ENCODE measurements at places on chromosomes 3 and 15.

DNA sequence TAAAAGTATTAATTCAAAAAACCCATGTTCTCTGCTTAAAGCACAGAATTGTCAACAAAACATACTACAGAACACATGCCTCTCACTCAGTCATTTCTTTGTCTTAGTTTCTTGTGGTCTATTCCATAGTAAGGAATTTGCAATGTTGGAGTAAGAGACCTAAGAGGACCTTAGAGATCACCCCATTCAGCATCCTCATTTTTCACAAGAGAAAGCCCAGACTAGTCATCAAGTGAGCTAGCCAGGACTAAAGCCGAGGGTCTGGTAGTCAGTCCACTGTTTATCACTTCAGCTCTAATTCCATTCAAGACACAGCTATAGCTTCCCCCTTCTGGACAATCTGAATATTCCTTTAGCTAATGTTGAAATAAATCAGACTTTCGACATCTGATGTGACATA lies 601.1 kb downstream of the FHIT start:
- no peak for DNase-seq

- no peak for DNase-seq
Measured at GRCh38 chr3:62874711-62875557, at the start of gene CADPS. TSS of gene CADPS (minus strand) at chr3:62875416. CDS start at chr3:62875029, 387 bp downstream.

- no peak for DNase-seq
Measured at GRCh38 chr15:89822951-89823711, 8.5 kb upstream of the ANPEP start.

DNA sequence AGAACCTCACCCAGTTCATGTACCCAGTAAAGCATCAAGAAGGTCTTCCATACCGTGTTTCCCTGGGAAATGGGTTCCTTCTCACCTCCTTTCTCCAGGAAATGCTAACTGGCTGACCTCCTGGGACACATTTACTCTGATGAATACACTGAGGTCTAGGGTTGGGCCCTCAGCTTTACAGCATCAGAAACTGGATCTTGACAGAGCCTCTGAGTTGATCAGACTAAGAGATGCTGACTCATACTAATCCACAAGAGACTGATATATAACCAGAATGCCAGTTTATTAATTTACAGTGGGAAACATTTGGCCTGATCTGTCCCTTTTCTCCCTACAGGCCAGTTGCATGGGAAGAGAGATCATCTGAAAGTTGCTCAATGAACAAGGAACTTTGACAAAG lies 55.8 kb downstream of the GTF2E1 start:
- no peak for DNase-seq

DNA sequence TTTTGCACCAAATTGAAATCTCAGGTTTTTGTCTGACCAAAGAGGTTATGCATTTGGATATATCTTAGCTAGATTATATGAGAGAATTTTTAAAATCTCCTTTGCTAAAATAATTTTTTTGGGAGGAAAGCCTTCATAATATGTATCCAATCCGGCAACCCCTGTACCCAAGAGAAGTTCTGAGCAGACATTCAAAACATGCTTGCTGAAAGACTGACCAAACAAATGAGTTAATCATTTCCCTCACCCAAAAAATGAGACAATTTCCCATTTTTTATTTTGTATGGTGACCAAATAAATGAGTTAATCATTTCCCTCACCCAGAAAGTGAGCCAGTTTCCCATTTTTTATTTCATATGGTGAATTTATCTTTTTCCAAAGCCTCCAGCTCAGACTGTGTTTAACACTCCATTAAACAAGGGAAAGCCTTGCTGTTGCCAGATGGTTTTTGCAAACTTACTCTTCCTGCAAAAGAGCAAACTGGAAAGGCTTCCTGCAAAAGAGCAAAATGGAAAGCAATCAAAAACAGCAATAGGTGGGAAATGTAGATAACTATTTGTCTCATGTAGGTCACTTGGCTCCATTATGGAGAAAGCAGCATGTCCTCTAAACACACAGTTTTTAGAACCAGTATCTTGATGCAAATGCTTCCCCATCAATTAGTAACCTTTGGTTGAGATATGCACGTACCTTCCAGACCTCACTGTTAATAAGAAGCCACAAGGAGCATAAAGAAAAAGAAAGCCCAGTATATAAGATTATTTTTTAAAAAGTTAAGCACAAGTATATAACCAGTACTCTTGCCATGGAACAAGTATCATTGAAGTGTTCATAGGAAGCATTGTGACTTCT lies 78.4 kb upstream of the OSTN start:
- no peak for DNase-seq

GRCh38 chr15:61086756-61087155 lies 142.3 kb downstream of the RORA start:
- DNase-seq, result no peak

DNA sequence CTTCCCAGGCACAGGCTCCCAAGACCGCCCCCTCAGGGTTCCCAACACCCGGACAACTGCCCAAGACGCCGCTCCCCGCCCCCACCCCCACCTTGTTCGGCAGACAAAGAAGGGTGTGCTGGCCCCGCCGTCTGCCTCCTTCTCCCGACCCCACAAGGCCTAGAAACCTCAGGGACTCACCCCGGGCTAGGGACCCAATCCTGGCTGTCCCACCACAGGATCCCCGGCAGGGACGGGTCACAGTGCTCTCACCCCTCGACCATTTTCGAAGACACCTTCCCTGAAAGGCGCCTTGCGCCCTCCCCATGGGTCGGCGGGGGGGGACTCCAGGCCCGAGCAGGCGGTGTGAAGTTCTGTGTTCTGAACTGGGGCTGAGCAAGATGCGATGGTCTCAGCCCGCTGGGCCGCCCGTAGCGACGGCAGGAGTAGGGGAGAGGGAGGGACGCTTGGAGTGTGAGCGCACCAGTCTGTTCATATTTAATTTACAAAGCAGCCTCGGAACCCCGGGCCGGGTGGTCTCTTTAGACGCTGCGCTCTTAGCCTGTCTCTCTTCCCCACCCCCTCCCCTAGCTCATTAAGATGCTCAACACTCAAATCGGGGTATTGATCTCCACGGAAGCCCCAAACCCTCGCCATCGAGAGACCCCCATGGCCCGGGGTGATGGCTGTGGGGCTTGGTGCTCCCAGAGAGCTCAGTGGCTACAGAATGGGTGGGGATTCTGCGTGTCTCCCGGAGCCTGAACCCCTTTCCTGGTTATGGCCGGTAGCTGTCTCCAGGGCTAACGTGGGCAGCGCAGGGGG lies 1.4 kb upstream of the ISLR2 start:
- no peak for DNase-seq

DNA sequence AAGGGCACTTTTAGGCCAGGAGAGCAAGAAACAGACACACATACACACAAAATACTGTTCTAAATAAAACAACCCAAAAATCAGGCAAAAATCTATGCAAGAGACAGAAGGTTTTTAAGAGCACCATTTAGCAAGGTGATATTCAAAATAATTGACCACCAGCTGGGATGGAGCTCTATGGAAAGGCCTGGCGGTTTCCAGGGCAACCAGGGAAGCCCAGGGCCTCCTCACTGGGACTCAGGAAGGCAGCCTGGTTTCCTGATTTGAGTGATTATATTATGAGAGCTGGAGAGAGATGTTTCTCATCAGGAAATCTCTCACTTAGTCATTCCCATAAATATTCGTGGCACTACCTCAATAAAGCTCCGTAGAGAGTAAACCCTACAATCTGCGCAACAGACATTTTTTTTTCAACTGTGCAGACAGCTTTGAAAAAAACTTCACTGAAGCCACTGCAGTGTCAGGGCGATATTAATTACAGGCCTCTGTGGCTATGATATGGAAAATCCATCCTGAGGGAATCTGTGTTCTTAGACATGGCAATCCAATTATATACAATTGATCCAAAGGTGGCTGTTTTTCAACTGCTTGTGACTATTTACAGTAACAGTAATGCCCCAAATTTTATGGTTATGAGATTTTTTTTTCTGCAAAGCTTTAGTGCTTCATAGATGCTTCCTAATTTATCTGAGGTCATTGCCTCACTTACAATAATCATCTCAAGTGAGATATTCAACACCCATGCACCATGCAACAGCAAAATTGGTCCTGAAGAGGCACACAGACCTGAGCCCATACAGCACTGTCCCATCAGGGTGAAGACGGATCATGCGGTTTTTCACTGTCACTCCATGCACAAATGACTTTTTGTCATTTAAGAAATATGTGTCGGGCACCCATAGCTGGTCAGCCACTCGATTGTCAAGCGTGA lies 152.1 kb downstream of the GABRB3 start:
- DNase-seq, result no peak

GRCh38 chr3:63352008-63352279 lies 73.8 kb downstream of the SYNPR start:
- DNase-seq, result no peak

Data from central memory CD8-positive, alpha-beta T cell (primary cell).